ENCODE measurements at places on chromosomes 12 and 14.

DNA sequence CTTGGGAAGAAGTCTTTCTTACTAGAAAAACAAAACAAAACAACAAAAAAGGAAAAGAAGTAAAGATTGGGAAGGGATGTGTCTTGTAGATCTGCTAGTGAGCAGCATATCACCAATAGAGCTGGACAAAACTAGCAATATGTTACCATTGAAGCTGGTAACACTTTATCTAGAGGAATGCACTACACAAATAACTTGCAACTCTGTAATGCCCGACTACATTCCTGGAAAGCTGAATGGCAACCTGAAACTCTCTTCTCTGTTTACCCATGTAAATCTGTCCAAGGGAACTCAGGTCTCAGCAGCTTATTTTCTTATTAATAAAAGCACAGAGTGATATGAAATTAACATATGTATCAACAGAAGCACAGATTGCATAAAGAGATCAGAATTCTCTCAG lies 624.4 kb downstream of the KCNH5 start:
- no peak for DNase-seq

- no peak for DNase-seq
These were observed 126.1 kb upstream of the PRMT8 start for GRCh38 chr12:3364661-3365462.

GRCh38 chr12:88305254-88305890 lies 163.3 kb downstream of the TMTC3 start:
- no peak for DNase-seq

- DNase-seq: no peak
These were observed 931.2 kb downstream of the AACS start for GRCh38 chr12:125996443-125996842.

GRCh38 chr12:27517546-27517945 lies 6.5 kb upstream of the PPFIBP1 start:
- no peak for DNase-seq

DNA sequence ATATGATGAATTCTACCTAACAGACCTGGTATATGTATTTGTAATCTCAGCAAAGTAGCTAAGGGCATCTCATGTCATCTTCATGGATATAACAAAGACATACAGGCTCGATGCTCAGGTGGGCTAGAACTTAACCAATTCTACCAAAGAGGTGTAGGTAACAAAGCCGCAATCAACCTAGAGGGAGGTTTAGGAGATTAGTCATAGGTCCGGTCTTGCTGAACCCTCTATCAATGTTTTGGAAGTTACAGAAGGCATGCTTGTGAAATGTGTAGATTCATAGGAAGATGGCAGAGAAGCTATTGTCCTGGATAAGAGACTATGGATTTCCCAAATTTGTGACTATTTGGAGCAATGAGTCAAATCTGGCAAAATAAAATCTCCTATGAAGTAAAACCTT lies 42.6 kb upstream of the SYCP3 start:
- no peak for DNase-seq

GRCh38 chr12:8504351-8504750 lies 9.0 kb upstream of the CLEC4D start:
- DNase-seq: no peak

DNA sequence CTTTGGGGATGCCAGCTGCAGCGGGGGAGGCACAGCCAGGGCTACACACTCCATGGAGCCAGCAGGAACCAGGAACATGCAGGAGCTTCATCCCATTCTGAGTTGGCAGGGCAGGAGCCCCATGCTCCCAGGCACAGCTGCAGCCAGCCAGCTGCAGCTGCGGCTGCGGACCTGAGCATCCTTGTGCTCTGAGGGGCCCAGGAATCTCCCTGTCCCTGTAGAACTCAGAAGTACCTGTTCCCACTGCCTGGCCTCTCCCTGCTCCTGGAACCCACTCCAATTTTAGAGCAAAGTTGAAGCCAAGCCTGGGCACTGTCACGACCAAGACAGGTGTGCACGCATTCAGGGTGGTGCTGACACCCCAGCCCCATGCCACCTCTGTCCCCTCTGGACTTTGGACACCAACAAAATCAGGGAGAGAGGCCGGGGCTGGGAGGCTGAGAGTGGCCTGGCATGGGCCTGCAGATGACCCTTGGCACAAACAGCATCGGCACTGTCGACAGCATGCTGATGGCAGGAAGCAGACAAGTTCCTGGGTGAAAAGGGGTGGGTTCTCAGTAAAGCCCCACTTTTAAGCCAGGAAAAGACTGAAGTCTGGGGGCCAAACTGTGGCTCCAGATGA lies 257.3 kb upstream of the LRFN5 start:
- no peak for DNase-seq

- no peak for DNase-seq
These were observed 26.9 kb downstream of the WDR89 start for GRCh38 chr14:63614679-63615363.

DNA sequence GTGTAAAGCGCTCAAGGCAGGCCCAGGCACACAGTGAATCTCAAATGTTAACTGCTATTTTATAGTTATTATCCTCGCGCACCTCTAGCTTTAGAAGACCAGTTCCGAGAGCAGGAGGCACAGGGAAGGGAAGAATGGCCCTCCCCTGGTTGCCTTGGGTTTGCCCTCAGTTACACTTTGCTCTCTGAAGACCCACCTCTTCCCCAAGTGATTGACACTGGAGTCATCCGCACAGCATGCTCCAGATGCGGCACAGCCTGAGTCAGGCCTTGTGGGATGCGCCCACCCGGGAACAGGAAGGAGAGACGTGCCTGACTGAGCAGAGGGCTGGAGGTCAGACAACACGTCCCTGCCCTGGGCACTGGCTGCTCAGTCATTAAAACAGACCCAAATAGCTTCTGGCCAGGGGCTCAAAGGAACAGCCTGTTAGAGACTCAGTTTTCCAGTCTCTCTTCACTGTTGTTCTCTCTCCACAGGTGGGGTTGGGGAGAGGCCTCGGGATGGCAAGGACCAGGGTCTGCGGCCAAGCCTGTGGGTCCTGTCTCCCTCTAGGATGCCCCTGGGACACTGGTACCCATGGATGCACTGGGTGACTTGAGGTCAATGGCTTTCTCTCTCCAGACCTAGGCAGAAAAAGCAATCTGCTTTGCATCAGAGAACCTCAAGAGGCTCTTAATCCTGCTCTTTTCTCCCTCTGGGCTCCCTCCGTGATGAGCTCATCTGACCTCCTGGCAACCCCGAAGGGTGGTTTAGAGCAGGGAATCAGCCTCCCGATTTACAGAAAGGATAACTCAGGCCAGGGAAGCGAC lies 13.6 kb upstream of the MLXIP start:
- no peak for DNase-seq

DNA sequence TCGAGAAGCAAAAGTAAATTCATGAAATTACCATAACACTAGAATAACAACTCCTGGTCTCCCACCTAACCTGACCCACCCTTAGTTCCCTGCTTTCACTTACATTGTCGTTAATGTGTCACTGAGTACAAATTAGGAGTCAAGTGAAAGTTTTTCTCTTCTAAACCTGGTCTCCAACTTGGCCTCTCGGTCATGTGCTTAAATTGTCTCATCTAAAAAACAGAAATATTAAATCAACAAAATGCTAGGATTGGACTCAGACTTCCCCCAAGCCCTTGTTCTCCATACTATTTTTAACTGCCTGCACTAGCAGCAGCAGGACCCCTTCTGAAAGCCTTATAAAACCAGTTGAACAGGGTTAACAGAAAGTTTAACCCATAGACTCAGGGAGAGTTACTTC lies 1.8 kb upstream of the BTG1 start:
- no peak for DNase-seq

GRCh38 chr12:86331457-86331856 lies 75.3 kb upstream of the MGAT4C start:
- no peak for DNase-seq

- DNase-seq: no peak
These were observed 1124.6 kb downstream of the AACS start for GRCh38 chr12:126189856-126190255.

DNA sequence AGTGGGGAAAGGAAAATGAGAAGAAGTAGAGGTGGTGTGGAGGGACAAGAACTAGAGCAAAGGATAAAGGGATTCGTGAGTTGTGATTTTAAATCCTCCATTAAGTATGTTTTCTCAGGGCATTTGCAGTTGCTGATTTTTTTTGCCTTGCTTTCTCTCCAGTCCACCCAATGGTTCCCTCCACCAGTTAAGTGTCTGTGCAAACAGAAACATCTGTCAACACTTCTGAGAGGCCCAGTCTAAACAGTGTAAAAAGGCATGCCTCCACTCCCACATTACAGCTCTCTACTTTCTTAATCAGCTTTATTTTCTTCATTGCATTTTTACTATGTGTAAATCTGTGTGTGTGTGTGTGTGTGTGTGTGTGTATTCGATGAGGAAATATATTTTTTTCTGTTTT lies 141.2 kb downstream of the PPFIA2 start:
- DNase-seq: no peak

GRCh38 chr12:50102131-50102531 lies 1.7 kb upstream of the GPD1 start:
- no peak for DNase-seq

DNA sequence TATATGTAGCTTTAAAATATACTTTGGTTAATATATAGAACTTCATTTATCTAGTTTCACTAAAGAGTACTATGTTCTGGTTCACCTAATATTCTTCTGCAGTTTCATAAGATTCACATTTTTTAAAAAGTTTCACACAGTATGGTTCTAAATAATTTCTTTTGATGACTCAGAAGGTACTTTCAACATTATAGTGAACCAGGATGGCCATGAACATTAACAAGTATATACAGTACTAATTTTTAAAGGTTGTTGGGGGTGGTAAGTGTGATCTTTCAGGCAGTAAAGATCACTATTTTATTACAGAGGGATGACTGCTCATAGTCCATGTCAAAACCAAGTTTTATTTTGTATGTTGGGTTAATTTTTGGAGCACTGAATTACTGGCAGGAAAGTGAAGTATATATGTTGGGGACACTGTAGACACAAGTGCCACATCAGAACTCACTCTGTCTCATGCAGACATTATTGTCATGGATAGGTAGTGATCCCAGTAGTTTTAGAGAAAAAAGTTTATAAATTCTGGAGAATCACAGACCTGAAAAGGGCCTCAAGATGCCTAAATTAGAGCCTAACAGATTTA lies 60.0 kb downstream of the DCAF5 start:
- no peak for DNase-seq

DNA sequence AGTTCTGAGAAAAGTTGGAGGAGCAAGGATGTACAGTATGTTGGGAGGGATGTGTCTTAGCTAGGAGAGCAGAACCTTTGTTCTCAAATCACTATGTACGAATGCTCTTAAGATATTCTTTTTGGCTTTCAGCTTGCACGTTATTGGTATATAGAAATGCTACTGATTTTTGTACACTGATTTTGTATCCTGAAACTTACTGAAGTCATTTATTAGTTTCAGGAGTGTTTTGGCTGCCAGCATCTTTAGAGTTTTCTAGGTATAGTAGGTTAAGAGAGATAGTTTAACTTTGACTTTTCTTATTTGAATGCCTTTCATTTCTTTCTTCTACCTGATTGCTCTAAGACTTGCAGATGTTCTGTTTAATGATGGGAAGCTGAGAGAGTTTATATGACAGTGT lies 442.8 kb upstream of the FBXO33 start:
- DNase-seq: no peak

- DNase-seq: no peak
These were observed 70.7 kb downstream of the RASSF8 start for GRCh38 chr12:26028953-26029735.

DNA sequence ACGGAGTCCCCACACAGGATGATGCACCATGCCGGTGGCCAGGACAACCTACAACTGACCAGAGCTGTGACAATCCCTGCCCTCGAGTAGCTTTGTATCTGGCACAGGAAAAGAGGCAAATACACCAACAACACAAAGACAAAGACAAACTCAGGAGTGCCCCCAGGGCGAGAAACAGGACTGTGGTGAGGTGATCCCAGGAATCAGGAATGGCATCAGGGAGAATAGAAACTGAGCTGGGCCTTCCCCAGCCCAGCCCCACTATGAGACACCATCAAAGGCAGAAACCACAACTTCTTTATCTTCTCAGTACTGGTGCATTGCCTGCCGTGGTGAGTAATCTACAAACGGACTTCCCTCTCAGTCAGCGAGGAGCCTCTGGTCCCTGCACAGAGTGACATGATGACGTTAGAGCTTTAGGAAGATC lies 157.7 kb downstream of the TTC7B start:
- no peak for DNase-seq

DNA sequence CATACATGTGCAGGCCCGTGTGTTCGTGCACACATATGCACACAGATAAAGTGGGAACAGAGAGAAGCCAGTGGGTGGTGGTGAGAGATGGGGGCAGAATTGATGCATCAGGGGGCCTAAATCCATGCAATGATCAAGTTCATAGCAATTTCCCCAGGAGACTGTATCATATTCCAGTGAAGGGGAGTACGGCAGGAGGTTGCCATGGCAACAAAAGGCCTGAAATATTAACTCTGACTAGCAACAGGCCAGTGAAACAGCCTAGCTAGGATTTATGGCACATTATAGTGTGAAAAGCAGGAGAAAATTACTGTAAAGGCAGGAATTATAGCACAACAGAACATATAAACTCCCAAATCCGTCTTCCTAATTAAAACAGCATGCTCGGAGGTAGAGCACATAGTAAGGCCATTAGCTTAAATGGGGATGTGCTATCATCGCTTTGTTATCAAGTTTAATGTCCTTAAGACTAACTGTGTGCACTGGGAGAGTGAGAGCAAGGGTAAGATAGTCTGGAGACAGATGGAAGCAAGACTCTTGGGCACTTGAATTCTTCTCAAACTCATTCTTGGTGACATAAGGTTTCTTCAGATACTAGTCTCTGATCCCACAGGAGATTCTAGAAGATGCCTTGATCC lies 806.3 kb downstream of the DIO2 start:
- no peak for DNase-seq

All from retinal pigment epithelial cell (primary cell).